Neuronal stem cell (in vitro differentiated cells): ENCODE measurements at places on chromosomes 2 and 18.

GRCh38 chr2:217085543-217085942, 225.7 kb upstream of the TNP1 start:
- no peak for DNase-seq

- no peak for DNase-seq
Observed at GRCh38 chr2:145812165-145812554, 1292.2 kb upstream of the ZEB2 start.

DNA sequence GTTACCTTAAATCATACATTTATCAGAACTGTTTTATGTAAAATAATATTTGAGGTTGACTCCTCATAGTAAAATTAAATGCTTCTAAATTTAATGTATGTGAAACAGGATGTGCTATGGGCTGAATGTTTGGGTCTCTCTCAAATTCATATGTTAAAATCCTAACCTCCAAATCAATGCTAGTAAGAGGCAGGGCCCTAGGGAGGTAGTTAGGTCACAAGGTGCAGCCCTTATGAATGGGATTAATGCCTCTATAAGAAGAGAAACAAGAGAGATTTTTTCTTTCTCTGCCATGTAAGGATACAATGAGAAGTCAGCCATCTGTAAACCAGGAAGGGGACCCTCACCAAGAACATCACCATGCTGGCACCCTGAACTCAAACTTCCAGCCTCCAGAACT, 67.2 kb upstream of the ETAA1 start:
- DNase-seq = no peak

DNA sequence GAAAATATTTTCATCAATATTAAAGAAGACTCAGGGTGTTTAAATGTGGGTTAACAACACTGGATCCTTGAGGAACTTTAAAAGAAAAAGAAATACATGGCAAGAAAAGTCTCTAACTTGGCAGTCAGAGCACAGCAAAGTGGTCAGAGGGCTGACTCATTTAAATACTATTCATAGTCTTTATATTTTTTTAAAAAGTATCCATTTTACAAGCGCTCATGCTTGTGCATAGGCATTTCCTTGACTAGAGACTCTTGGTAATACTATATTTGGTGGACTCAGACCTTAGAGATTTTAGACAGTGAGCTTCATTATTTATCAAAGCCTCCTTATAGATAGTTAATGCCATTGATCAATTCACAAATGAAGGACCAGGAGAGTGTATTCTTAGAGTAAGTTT, 110.2 kb downstream of the ABCA12 start:
- DNase-seq = no peak

GRCh38 chr2:123596621-123597020, 428.5 kb upstream of the CNTNAP5 start:
- DNase-seq = no peak

DNA sequence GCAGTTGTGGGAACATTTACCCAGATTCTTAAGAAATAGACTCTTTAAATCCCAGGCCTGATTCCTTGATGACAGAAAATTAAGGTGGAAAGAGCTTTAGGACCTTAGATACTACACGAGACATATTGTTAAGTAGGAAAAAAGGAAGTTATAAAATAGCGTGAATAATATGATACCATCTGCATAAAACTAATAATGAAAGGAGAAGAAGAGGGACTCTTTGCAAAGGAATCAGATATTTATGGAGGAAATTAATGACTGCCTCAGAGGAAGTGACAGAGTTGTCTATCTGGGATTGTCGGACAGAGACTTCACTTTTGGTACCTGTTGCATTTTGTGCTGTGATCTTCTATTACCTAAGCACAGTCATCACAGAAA, 20.8 kb downstream of the APCDD1 start:
- no peak for DNase-seq

GRCh38 chr2:74155830-74156229, 8.1 kb upstream of the BOLA3 start:
- no peak for DNase-seq

DNA sequence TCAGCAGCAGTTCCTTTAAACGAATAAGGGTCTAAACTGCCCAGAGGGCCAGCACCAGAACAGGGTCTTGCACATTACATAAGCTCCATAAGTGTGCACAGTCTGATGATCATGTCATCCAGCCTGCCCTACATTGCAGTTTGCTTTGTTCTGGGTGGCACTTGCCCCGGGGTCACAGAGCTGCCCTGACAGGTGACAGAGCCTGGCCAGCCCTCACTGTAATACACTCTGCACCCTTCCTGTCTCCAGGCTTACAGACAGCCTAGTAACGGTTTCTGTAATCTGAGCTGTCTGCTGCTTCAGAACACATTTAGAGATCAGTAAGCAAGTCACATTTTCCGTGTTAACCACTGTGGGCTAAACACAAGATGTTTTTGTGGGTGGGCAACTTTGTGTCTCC, 213.3 kb downstream of the FAM210A start:
- no peak for DNase-seq

- no peak for DNase-seq
Observed at GRCh38 chr2:6111781-6112261, 419.6 kb downstream of the SOX11 start.

- peak; percentile 84 for DNase-seq
Observed at GRCh38 chr18:4106407-4107033, 348.6 kb downstream of the DLGAP1 start.

DNA sequence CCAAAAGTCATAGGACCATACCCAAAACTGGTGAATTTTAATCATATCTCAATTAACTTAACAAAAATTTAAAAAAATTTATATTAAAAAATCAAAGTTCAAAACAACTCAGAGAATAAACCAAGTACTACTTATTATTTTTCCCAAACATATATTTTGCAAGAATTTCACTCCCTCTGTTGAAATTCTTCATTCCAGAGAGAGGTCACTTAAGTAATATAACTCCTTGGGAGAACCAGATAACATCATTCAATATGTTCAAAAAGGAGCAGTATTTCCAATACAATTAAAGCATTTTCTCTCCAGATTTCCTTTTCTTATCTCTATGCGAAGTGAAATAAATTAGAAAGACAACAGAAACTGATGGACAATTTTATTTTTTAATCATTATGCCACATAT, 165.9 kb upstream of the RND3 start:
- no peak for DNase-seq

- no peak for DNase-seq
Observed at GRCh38 chr2:200086911-200087310, 131.5 kb downstream of the MAIP1 start.

DNA sequence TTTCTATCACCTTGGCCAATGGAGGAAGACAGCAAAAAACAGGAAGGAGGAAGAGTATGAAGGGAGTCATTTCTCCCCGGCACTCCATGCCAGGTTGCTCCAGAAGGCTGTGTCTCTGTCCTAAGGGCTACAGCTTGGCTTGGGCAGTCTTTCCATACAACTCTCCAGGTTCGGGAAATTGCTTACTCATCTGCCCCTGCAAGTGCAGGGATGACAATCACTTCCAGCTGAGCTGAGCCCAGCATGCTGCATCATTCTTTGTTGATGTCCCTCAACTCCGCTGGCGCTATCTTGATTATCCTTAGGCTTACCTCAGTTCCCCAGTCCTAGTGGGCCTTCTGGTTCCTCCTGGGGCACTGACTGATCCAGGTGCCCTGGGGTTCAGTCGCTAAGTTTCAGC, 86.9 kb upstream of the COPS8 start:
- no peak for DNase-seq

- no peak for DNase-seq
Observed at GRCh38 chr2:65565681-65566080, 133.3 kb upstream of the SPRED2 start.

DNA sequence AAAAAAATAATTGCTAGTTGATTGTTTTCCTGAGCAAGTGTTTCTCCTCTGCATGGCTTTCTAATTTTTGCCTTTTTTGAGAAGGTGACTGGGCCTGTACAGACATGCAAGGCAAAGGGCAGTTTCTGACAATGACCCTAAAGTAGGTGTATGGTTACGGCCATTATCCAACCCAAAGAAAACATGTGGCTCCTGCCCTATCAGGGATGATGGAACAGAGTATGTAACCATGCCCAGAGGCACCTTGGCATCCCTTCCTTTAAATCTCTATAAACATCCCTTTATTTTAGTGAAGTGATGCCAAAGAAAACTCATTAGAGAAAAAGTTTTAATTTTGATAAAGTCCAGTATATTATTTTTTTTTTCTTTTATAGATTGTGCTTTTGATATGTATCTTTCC, 217.5 kb downstream of the LPIN1 start:
- no peak for DNase-seq

DNA sequence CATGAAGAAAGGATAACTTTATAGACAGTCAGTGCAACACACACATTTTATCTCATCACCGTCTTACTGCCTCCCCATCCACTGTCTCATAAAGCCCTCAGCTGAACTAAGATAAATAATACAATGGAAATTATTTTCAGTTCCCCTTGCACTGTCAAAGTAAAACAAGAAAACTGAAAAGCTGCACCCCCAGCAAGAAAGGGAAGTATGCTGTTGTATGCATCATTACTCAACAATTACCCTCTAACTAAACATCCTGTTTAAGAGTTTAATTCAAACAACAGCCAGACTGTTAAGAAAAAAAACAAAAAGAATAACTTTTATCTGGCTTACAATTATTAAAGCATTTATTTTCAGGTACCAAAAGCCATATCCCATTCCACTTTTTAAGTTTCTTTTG, 25.0 kb downstream of the MPPE1 start:
- no peak for DNase-seq

DNA sequence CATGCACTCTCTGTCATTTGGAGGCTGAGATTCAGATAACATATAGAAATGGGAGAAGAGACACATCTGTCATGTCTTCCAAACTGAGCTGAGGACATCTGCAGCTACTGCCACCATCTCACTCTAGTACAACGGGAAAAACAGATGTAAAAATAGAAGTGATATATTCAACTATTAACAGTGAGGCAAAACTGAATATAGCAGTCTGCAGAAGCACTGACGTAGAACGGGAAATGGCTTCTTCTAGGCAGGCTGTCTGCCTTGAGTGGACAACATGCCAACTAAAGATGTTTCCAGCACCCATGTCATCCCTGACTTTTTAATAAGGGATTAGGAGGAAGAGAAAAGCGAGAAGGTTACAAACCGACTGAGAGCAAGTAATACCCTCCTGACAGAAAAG, 51.6 kb downstream of the MRPL33 start:
- no peak for DNase-seq

GRCh38 chr2:134411828-134412638, 158.2 kb downstream of the MGAT5 start:
- peak; percentile 63 for DNase-seq
